ENCODE measurements at places on chromosomes 2 and 18.

GRCh38 chr2:113894156-113894743, 4.4 kb downstream of the ACTR3 start:
- peaks cover 14% of the 10 kb centered on the region for H3K4me1 ChIP-seq
- DNase-seq = no peak
- no peak overlapping the region for H3K27ac ChIP-seq
- H3K4me3 ChIP-seq = no peak overlapping the region
- no peaks in the 10 kb centered on the region for H3K27me3 ChIP-seq

GRCh38 chr18:63570721-63571120, 16.4 kb upstream of the SERPINB13 start:
- no peak for DNase-seq
- no peaks in the 10 kb centered on the region for H3K27me3 ChIP-seq

- H3K27ac ChIP-seq = no peak overlapping the region
- no peak overlapping the region for H3K4me3 ChIP-seq
- no peak for DNase-seq
- no peaks in the 10 kb centered on the region for H3K27me3 ChIP-seq
- H3K36me3 ChIP-seq = no peaks in the 10 kb centered on the region
Measured at GRCh38 chr2:15654727-15655073, 63.0 kb downstream of the DDX1 start.

DNA sequence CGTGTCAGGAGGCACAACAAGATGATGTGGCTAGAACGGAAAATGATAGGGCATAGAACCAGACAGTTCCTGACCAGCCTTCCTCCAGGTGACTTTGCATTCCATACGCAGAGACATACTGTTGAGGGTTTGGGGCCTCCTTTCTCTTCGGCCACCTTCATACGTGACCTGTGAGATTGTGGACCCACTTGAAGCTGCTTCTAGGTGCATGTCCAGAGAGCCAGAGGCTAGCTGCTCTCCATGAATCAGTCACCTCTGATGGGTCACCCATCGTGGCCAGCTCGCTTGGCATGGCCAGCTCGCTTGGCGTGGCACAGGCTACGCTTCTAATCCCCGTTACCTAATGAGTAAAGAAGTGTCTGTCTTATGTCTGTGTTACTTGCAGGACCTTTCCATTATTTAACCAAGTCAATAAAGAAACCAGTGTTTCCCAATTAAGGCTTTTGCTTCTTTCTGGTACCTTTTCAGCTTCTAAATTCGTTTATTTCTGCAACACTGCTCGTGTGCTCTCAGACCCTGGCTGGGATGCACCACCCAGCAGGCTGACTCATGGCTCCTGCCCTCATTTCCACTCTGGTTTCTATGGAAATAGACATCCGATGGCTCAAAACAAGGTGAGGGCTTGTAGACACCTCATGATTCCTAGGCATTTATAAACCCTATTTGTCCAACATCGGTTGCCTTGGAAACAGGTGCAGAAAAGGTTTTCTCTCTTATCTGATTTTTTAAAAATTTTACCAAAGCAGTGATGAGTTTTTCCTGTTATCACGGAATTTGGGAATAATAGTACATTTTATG, 86.7 kb upstream of the B3GNT7 start:
- no peak overlapping the region for H3K27ac ChIP-seq
- no peaks in the 10 kb centered on the region for H3K4me1 ChIP-seq
- no peak for DNase-seq
- no peak overlapping the region for H3K4me3 ChIP-seq

All from MM.1S (cell line).